Stimulated activated CD4-positive, alpha-beta T cell treated with anti-CD3 and anti-CD28 coated beads, Interleukin-15, amount 100 ng/mL, for 1 hour (primary cell): ENCODE measurements at places on chromosomes 11 and 22.

DNA sequence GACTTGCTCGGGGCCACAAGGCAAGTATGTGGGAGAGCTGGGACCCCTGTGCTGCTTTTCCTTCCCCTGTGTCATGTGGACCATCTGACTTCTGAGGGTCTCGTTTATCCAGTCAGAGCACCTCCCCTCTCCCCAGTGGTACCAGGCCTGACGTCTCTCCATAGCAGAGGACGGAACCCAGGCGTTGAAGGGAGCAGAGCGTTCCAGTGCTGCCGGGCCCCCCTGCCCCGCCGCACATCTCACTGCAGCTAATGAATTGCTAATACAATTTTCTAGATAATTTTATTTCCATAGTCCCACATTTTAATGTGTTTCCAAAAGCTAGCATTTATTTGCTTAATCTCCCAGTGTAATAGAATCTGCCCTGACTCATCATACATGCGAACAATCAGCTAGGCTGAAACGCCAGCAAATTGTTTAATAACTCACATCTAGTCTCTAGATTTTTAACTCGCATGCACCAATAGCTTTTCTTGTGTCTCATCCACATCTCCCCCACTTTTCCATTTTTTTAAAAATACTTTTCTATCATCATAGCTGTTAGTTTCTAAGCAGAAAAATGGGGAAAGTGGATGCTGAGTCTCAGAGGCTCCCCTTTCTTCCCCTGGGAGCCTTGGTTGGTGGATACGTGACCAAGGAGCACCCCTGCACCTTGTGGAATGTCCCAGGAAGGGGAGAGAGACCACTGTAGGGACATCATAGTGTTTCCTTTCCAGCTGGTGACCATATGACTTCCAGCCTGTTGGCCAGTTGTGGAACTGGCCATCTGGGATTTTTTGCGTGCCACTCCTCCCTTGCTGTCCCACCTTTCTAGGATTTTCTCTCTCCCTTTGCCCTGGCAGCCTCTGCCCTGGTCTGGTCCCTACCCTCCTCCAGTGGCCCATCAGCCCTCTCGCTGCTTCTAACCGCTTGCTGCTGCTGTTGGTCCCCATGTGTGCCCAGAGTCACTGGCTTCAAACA lies 58.6 kb upstream of the NNMT start:
- no peak for DNase-seq

DNA sequence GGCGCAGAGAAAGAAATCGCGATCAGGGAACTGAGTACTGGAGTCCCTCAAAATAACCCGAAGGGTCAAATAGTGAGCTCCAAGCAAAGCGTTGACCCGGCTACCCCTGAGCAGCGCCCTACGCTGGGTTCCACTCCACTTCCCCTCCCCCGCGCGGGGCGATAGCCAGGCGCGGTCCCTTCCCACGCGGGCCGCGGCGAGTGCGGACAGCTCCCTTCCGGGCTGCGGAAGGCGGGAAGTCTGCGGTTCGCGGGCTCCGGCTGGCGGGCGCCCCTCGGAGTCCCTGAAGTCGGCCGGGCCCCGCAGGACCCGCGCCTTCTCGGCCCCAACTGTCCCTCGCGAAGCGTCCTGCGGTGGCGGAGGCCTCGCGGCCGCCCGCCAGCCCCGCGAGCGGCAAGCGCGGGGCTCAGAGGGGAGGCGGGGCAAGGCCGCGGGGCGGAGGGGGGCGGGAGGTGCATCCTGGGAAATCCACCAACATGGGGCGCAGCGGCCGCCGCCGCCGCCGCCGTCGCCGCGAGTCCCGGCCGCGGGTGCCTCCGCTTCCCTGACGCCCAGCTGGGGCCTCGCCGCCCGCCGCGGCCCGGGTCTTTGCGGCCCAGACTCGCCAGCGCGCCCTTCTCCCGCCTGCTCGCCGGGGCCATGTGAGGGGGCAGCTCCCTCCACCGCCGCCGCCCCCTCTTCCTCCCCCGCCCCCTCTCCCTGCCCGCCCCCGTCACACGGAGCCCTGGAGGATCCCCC lies at the start of gene QSER1:
TSS of gene QSER1 (plus strand) at position 457 of the 738 bp plus-strand sequence. CDS start 315 bp downstream, outside the sequence.
- DNase-seq = peak; percentile 68

DNA sequence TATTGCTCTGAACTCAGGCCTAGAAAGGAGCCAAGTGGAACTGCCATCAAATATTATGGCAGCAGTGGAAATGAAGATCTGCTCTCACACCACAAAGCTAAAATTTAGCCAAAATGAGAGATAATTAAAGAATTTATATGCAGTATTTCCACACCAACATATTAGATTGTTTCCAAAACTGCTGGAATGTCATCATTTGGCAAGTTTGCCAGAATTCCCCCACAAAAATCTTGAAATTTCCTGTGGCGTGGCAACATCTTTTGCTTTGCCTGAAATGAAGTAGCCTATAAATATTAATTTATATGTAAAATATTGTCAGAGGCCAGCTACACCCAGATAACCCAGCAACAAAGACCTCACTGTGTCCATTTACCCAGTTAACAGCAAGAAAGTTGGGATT lies 13.8 kb downstream of the C11orf71 start:
- no peak for DNase-seq

GRCh38 chr11:115333121-115333520 lies 171.1 kb downstream of the CADM1 start:
- DNase-seq = no peak
